ENCODE measurements at places on chromosomes 6 and 20.

- DNase-seq: no peak
These were observed 56.8 kb upstream of the EEF1A1 start for GRCh38 chr6:73577676-73578075.

DNA sequence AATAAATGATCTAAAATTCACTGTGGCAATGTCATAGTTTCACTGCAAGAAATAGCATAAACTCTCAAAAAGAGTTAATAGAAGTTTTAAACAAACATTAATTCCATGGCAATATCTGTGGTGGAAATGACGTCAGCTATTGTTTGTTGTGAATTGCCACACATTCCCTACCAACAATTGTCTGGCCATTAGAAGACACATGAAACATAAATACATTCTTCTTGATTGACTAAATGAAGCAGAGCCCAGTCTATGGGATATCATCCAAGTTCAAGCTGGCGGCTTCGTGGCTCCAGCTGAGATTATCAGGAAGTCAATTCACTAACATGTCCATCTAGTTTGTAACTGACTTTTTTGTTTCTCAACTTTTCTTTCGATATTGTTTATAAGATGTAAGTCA lies 369.0 kb downstream of the ARHGAP18 start:
- DNase-seq: peak; percentile 48

- no peak for DNase-seq
These were observed 244.1 kb upstream of the QKI start for GRCh38 chr6:163170294-163170883.

DNA sequence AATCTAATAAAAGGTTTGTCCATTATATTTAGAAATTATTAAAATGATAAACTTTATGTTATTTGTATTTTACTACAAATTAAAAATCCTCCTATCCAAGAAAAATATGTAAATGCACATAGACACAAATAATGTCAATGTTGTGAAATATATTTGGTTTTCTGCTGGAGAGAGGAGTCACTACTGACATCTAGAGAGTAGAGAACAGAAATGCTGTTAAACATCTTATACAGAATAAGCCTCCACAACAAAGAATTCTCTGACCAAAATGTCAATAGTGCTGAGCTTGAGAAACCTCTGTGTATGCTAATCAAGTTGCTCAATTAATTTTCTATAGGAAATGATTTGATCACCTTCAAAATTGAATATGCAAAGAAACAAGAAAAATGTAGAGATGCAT lies 12.4 kb downstream of the HTR1B start:
- DNase-seq: peak; percentile 47

DNA sequence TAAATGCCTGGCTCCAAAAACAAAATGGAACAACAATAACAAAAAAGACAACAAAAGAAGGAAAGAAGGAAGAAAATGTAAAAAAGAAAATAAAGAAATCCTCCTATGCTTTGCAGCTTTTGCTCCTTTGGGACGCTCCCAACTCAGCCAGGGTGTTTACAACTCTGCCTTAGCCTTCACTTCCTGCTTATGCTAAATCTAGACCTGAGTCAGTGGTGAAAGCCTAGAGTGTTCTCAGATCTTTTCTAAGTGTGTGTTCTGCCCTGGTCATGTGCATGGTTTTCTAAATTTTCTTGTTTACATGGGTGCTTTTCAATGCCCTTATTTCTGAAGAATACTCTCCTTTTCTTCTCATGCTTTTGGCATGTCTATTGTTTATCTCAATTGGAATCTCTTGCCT lies 19.5 kb upstream of the GRM1 start:
- DNase-seq: no peak

- DNase-seq: peak; percentile 35
These were observed 142.6 kb downstream of the ADGRG6 start for GRCh38 chr6:142444376-142444775.

DNA sequence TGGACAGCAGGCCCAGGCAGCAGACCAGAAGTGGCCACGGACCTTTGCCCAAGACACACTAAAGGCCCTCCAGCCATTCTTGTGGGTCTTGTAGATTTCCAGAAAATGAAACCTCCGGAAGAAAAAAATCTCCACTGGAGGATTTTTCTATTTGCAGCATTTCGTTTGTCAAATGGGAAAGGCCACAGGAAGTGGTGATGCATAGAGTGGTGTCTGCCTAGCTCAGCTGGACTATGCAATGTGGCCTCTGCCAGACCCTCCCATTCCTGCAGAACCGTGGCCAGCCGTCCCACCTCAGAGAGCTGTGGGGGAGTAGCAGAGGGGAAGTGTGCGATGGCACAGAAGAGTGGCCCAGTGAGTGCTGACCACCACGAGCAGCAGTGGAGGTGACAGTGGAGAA lies 24.0 kb upstream of the INSM1 start:
- no peak for DNase-seq

GRCh38 chr6:35059596-35060345 lies 81.4 kb downstream of the TCP11 start:
- DNase-seq: no peak

GRCh38 chr20:62644802-62645496 lies 2.6 kb downstream of the SLCO4A1 start:
- DNase-seq: no peak

GRCh38 chr20:50415516-50416268 lies 94.5 kb upstream of the PTPN1 start:
- DNase-seq: peak; percentile 98

GRCh38 chr6:123945386-123945785 lies 141.7 kb downstream of the NKAIN2 start:
- DNase-seq: no peak

- no peak for DNase-seq
These were observed 369 bp downstream of the SLC4A11 start for GRCh38 chr20:3238616-3239025.

GRCh38 chr6:148516617-148517016 lies 174.0 kb downstream of the SASH1 start:
- DNase-seq: no peak

DNA sequence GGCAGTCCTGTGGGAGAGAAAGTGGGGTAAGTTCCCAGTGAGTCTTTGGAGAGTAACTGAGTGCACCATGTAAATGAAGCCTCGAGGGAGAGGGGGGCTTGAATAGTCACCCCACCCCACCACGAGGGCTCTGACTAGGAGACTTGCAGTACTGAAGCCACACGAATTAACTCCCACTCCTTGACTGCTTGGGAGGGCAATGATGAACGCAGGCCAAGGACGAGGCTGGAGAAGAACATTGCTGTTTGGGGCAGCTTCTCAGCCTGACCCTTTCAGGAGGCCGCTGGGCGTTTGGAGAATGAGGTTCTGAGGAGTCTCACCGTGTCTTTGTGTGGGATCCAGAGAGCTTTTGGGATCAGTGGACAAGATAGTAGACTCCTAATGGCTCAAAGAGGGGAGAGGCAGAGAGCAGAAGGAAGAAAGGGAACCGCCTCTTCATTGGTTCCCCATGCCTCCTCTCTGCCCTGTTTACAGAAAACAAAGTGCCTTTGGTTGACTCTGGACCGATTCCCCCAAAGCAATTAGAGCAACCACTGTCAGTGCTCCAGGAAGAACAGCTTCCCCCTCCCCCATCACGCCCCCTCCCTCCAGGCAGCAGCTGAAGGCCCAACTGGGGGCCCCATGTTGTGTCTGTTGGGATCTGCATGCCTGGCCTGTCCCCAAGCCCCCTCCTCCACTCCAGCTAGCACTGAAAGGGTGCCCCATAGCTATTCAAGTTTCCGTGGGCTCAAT lies 41.7 kb upstream of the CDKN1A start:
- no peak for DNase-seq

DNA sequence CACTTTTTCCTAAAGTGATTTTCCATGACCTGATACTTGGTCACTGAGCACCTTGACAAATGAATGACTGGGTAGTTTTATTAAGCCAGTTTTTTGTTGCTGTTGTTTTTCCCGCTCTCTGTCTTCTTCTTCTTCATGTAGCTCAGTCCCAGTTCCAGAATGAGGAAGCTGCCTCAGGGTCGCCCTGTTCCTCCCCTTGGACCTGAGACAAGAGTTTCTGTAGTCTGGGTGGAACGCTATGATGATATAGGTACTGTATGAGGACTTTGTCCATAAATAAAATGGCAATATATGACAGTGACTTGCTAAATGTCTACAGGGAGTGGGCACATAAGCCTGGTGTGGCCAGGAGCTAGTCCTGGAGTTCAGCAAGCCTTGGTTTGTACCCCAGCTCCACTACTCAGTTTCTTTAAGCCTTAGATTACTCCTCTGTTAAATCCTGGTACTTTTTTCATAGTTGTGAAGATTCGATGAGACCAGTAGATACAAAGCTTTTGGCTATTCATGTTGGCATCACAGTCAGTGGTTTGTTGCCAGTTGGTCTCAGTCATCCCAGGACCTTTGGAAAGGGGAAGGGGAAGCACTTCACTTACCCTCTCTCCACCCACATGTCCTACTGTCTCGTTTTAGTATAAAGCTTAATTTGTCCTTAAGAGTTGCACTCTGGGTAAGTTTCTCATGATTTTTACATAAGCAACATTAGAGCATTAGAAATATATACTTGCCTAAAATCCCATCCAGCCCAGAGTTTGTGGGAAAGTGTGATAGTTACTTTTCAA lies 11.1 kb upstream of the ADIG start:
- DNase-seq: no peak

DNA sequence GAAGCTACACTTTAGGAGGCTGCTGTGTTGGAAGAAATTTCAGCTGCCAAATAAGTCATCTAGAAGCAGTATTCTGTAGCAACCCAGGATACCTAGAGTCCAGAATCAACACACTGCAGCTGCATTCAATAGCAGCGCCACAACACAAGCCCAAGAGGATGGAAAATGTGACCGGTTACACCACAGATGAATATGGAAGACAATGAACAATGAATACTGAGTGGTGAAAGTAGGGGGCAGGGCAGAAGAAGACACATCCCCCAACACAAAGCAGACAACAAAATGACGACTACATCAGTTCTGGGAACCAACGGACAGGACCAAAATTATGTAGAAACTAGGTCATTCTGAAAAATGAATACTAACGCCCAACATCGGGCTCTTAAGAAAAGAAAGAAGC lies 38.2 kb downstream of the KIF6 start:
- no peak for DNase-seq

GRCh38 chr6:143126574-143126941 lies 65.9 kb downstream of the AIG1 start:
- DNase-seq: no peak

- DNase-seq: no peak
These were observed 70.2 kb upstream of the TBC1D7 start for GRCh38 chr6:13398421-13398994.

- no peak for DNase-seq
These were observed 249.9 kb downstream of the KHDC1L start for GRCh38 chr6:72975352-72975752.

DNA sequence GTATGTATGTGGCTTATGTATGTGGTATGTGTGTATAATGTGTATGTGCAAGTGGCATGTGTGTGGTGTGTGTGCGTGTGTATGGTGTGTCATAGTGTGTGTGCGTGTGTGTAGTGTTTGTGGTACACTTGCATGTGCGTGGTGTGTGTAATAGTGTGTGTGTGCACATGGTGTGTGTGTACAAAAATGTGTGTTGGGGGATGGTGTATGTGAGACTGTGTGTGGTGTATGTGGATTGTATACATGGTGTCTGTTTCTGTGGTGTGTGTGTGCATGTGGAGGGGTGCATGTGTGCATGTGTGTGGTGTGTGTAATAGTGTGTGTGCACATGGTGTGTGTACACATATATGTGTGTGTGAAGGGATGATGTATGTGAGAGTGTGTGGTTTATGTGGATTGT lies 21.5 kb downstream of the MAFB start:
- DNase-seq: no peak

GRCh38 chr20:20896606-20897005 lies 184.2 kb upstream of the RALGAPA2 start:
- DNase-seq: no peak

GRCh38 chr6:53929041-53929820 lies 134.4 kb downstream of the LRRC1 start:
- DNase-seq: peak; percentile 34

GRCh38 chr20:47489448-47489872 lies 12.2 kb upstream of the NCOA3 start:
- no peak for DNase-seq

- DNase-seq: no peak
These were observed 3.7 kb upstream of the CD2AP start for GRCh38 chr6:47473791-47474346.

GRCh38 chr6:105041880-105042279 lies 85.0 kb downstream of the LIN28B start:
- peak; percentile 3 for DNase-seq

DNA sequence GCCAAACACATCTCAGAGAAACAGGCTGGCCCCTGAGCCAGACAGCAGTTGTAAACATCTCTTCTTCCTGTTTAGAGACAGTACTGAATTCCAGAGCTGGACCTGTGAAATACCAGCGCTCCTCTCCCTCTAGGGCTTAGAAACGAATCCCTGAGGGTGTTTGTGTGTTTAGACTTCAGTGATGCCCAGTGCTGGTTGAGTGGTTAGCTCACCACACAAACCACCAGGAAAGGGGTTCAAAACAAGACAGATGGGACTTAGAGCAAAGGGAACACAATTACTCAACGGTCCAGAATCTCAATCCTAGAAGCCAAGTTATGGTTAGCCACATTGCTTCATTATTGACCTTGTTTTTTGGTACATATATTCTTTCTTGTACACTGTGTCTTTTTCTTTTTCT lies 108.7 kb upstream of the TMEM170B start:
- DNase-seq: peak; percentile 92

DNA sequence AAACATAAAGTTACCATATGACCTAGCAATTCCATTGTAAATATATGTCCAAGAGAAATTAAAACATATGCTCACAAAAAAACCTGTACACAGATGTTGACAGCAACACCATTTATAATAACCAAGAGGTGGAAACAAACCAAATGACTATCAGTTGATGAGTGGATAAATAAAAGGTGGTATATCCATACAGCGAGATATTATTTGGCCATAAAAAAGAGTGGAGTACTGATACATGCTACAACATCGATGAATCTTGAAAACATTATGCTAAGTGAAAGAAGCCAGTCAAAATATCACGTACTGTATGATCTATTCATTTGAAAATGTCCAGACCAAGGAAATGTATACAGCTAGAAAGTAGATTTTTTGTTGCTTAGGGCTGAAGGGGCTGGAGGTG lies 2.9 kb downstream of the CAP2 start:
- no peak for DNase-seq

GRCh38 chr6:112235956-112236355 lies 18.4 kb downstream of the LAMA4 start:
- peak; percentile 99 for DNase-seq

- DNase-seq: no peak
These were observed 8.7 kb upstream of the RWDD1 start for GRCh38 chr6:116562614-116563013.

- peak; percentile 85 for DNase-seq
These were observed 18.0 kb downstream of the TUBB2A start for GRCh38 chr6:3139090-3139903.

- no peak for DNase-seq
These were observed 169.5 kb upstream of the SNX9 start for GRCh38 chr6:157653521-157653920.

DNA sequence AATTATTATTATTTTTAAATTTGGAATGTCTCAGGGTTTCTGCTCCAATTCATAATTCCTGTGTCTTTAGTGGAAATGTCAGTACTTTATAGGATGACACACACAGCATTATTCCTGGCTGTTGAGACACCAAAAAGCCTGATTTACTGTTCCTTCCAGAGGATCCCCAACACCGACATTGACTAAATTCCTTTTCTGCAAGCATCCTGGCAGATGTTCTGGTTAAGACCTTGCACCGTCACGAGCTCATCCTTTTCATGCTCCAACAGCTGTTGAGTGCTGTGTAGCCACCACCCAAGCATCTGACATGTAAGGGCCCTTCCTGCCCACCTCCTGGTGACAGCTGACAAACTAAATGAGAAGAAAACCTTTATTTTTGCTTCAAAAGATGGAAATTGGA lies 284.3 kb upstream of the SULF2 start:
- DNase-seq: no peak

Data from fibroblast of mammary gland (primary cell).